Stimulated activated CD8-positive, alpha-beta memory T cell treated with anti-CD3 and anti-CD28 coated beads, Interleukin-4, amount 100 ng/mL, for 4 hours (primary cell): ENCODE measurements at places on chromosomes 7 and 10.

- no peak for DNase-seq
Observed at GRCh38 chr10:116870949-116871348, 21.6 kb downstream of the ENO4 start.

- DNase-seq = no peak
Observed at GRCh38 chr7:157482025-157482424, 145.2 kb downstream of the DNAJB6 start.

GRCh38 chr10:32065856-32066255 is 9.6 kb upstream of the KIF5B start:
- DNase-seq = no peak

GRCh38 chr10:108434559-108435252 is 1270.2 kb upstream of the SORCS1 start:
- no peak for DNase-seq

- no peak for DNase-seq
Observed at GRCh38 chr7:137878333-137878961, 31.7 kb upstream of the DGKI start.

- DNase-seq = no peak
Observed at GRCh38 chr7:151993977-151994676, 31.3 kb upstream of the GALNT11 start.
